Activated CD4-positive, alpha-beta T cell treated with anti-CD3 and anti-CD28 coated beads, Interleukin-2, amount 10 ng/mL, durations not matched to agents 7 days and 5 days (primary cell): ENCODE measurements at places on chromosomes 3 and 15. TPM values are rescaled to one million over a fixed set of nuclear protein-coding genes. Genes with fewer than 3 reads are reported as not detected.
A peak's percentile ranks its signal among the peaks of the same experiment; 100 is the strongest.

DNA sequence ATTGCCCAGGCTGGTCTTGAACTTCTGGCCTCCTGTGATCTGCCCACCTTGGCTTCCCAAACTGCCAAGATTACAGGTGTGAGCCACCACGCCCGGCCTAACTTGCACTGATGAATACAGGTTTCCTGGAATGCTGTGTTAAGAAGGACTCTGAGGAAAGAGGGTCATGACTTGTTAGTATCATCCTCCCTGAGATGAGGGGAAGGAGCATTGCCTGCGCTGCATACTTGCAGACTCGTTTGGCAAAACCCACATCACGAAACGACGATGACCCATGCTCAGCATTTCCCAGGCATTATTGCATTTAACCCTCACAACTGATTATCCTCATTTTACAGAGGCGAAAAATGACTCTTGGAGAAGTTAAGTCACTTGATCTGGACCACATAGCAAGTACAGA is 18.9 kb downstream of the COLQ start:
- DNase-seq: no peak

The STRC gene
- total RNA-seq: 0.33 TPM

DNA sequence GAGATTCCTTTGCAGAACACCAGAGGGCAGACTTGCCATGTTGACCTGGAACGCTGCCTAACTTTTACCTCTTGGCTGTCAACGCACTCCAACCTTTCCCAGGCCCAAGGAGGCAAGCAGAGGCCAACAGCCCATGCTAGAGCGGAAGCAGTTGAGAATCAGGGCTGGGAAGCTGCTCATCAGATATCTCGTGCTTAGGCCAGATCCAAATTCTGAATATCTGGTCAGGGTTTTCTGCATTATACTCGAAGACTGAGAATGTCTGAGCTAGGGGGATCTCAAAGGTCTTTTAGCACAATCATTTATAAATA is 2.5 kb downstream of the XIRP1 start:
- DNase-seq: peak; percentile 66

- peak; percentile 8 for DNase-seq
These were observed 864 bp upstream of the NEO1 start for GRCh38 chr15:73051391-73051806.

GRCh38 chr3:166829896-166830295 is 550.2 kb downstream of the ZBBX start:
- DNase-seq: no peak

The NOX5 gene
- not detected for total RNA-seq

The PCSK6 gene
- 0.74 TPM for total RNA-seq

- no peak for DNase-seq
These were observed 30.1 kb downstream of the FNDC3B start for GRCh38 chr3:172069478-172069877.

- DNase-seq: no peak
These were observed 21.6 kb upstream of the DUSP7 start for GRCh38 chr3:52077925-52078324.

DNA sequence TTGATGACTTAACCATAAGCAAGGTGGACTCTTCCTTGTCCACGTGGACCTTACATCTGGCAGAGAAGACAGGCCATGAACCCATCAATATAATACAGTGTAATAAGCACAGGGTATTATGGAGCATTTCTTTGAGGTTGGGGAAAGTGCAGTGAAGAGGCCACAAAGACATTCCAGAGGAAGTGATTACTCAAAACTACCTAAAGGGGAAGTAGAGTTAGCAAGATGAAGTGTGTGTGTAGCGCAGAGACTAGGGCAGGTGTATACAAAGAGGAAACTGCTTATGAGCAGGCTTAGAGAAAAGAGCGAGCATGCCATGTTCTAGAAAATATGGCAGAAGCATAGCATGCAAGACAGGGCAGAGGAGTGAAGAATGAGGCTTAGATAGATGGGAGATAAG is 17.9 kb downstream of the CP start:
- DNase-seq: peak; percentile 9

DNA sequence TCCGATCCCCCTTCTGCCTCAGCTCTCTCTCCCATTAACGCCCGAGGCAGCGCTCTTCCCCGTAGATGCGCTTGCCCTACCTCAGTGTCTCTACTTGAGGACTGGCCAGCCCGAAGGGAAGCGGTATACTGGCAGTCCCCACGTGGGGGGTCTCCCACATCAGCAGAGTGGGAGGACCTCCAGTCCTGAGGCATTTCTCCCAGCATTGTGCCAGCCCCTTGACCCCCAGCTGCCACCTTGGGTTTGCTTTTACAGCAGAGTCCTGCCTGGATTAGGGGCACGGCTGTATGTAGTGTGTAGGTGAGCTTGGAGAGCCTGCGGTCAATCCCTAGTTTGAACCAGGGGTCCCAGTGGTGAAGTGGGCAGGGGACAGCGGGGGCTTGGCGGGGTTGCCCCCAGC is 767 bp downstream of the SEMA3F start:
- no peak for DNase-seq

The GOLGA8Q gene
- total RNA-seq: 0.83 TPM

- no peak for DNase-seq
These were observed 330.7 kb upstream of the LRRC3B start for GRCh38 chr3:26291840-26292239.

The TGM5 gene
- total RNA-seq: not detected

DNA sequence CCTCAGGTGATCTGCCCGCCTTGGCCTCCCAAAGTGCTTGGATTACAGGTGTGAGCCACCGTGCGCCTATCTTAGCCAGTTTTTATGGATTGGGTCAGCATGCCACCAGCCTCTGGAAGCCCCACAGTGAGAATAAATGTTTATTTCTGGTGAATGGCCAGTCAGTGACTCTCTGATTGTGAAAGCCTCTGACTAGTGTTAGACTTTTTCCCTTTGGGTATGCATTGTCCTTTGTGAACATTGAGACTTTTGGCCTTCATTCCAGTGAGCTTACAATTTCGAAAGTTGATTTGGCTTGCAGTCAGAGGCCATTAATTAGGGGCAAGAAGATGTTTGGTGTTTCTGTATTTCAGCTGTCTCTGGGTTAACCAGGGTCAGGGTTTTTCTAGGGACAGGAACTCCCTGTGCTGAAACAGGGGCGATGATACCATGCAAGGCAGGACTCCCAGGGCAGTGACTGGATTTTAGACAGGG is 274.5 kb upstream of the C2CD4B start:
- DNase-seq: no peak

The CCR9 gene
- total RNA-seq: not detected

GRCh38 chr3:105899516-105899915 is 30.7 kb upstream of the CBLB start:
- DNase-seq: no peak

GRCh38 chr3:175001091-175001490 is 142.0 kb downstream of the NAALADL2 start:
- DNase-seq: no peak

The MELTF gene
- 6.4 TPM for total RNA-seq

GRCh38 chr3:54960082-54960481 is 32.2 kb upstream of the LRTM1 start:
- no peak for DNase-seq

The CMTM8 gene
- 6.5 TPM for total RNA-seq

GRCh38 chr15:63506537-63507035 is 2.2 kb downstream of the USP3 start:
- DNase-seq: peak; percentile 29

- no peak for DNase-seq
These were observed 4.9 kb upstream of the NUP210 start for GRCh38 chr3:13424865-13425617.
